ENCODE measurements at places on chromosomes 11 and 22. TPM values are rescaled to one million over a fixed set of nuclear protein-coding genes. Genes with fewer than 3 reads are reported as not detected.

SLC43A3 gene
- total RNA-seq: 20.7 TPM

CABP4 gene
- 0.58 TPM for total RNA-seq

GGT1 gene
- total RNA-seq: 44.6 TPM

TMPRSS4 gene
- total RNA-seq: 13.7 TPM

ZNF280A gene
- total RNA-seq: not detected

SSTR3 gene
- 0.35 TPM for total RNA-seq

APOL3 gene
- 20.4 TPM for total RNA-seq

MRGPRF gene
- 26.7 TPM for total RNA-seq

EPS8L2 gene
- 137 TPM for total RNA-seq

ISX gene
- 0.06 TPM for total RNA-seq

C11orf71 gene
- 12.3 TPM for total RNA-seq

MMP27 gene
- not detected for total RNA-seq

BRMS1 gene
- 19.2 TPM for total RNA-seq

C1QTNF5 gene
- 39.0 TPM for total RNA-seq

SAA4 gene
- total RNA-seq: not detected

CARD16 gene
- 1.8 TPM for total RNA-seq

ELF5 gene
- total RNA-seq: 44.6 TPM

OVCH2 gene
- total RNA-seq: 5.3 TPM

SMC1B gene
- total RNA-seq: not detected

SCN4B gene
- total RNA-seq: 2.0 TPM

CHRM1 gene
- not detected for total RNA-seq

FAM181B gene
- total RNA-seq: 5.0 TPM

CDKN1C gene
- total RNA-seq: 286 TPM

ARHGAP8 gene
- 14.8 TPM for total RNA-seq

TSGA10IP gene
- total RNA-seq: not detected

KRTAP5-11 gene
- not detected for total RNA-seq

EI24 gene
- total RNA-seq: 62.2 TPM

GP1BB gene
- 16.9 TPM for total RNA-seq

PHF21B gene
- 4.6 TPM for total RNA-seq

KRTAP5-6 gene
- not detected for total RNA-seq

SULT4A1 gene
- 1.8 TPM for total RNA-seq

MMP12 gene
- total RNA-seq: 1.6 TPM

UCP3 gene
- 1.2 TPM for total RNA-seq

All from metanephros (tissue), 2 donors.